RWPE2 (cell line): ENCODE measurements at places on chromosomes 5 and 9.

DNA sequence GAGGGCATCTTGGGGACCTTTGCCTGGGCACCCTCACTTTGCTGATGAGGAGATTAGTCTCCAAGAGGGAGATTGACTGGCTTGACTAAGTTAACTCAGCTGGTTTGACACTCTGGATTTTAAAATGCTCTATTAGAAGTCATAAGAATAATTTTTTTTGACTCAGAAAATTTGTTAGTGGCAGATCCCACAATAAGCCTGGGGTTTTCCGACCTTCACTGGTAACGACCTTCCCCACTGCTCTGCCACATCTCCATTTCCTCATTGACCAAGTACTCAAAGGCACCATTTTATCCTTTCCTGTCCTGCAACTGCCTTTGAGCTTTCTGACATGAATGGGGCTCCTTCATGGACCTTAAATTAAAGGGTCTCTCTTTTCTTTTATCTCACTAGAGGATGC, 67.0 kb downstream of the ARHGEF28 start:
- DNase-seq: no peak

- no peak for DNase-seq
These were observed 31.3 kb downstream of the ISOC1 start for GRCh38 chr5:129125819-129126218.

DNA sequence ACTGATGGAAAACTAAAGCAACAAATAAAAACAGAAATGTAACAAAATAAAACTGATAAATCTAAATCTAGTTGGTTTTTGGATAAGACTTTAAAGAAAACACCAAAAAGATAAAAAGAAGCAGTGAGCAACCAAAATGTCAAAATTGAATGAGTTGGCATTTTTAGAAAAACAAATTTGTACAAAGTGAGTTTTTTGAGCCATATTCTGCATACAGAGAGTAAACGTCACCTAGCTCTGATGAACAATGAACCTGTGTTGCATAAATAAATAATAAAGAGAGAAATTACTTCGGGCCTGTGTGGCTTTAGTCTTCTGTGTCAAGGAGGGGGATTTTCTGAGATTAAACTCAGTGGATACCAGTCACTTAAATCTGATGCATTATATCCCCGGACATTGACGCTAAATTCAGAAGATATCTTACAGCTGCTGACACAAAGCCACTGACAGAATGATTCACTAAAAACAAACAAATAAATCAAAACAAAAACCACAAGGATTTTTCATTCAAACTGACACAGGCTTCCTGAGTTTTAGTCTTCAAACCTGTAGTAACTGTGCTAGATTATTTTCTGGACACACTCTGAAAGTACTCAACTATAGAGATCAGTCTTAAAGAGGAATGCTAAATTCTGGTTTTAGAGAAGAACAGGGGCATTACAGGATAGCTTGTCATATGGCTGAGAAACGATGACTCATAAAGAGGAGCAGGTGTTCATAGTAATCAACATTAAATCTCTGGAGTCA, 403.5 kb upstream of the ST8SIA4 start:
- DNase-seq: no peak

DNA sequence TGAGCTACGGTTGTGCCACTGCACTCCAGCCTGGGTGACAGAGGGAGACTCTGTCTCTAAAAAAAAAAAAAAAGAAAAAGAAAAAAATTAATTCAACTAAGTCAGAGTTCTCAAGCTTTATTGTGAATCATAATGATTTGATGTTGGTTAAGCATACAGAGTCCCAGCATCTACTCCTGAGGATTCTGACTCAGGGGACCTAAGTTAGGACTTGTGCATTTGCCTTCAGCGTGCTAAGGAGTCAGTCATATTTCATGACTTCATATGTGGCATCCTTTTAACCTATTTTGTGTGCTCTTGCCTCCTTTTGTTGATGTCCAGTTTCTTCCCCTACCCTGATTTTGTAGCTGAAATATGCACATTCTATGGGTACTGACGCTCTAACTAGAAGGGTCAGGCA, 2.9 kb downstream of the MYOZ3 start:
- no peak for DNase-seq

- DNase-seq: no peak
These were observed 636.1 kb downstream of the PSAT1 start for GRCh38 chr9:78932849-78933627.

GRCh38 chr5:118548761-118549720, 439.3 kb downstream of the DTWD2 start:
- no peak for DNase-seq

GRCh38 chr9:93278144-93278543, 94.2 kb downstream of the WNK2 start:
- no peak for DNase-seq

- DNase-seq: no peak
These were observed 12.5 kb downstream of the WNT8A start for GRCh38 chr5:138096363-138096762.

DNA sequence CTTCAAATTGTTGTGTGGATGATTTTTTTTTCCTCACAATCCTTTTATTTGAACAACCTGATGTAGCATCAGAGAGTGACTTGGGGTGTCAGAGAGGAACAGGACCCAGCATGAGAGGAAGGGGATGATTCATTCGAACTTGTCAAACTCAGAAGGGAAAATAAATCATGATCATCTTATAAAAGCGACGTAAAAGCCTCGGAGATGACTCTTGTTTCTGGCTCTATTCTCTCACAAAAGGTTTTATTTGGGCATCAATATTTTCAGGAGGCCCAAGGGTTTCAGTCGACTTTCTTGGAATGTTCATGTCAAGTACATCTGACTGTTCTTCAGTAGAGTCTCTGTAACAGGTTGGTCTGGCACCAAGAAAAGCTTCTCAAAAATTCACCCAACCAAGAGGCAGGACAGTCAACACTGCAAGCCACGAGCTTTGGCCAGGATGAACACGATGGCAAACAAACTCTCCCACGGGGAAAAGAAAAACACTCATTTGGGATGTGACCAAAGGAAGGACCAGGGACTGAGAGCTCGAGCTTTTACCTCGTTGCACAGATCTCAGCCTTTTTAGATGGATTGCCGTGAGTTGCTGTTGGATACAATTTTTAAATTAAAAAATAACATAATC, 55.1 kb downstream of the ANKH start:
- DNase-seq: no peak

- no peak for DNase-seq
These were observed 2.0 kb downstream of the KCNN2 start for GRCh38 chr5:114363837-114364236.

- DNase-seq: no peak
These were observed 357.2 kb downstream of the ZSWIM6 start for GRCh38 chr5:61689153-61689846.

GRCh38 chr5:31753700-31754357, 114.9 kb downstream of the PDZD2 start:
- no peak for DNase-seq

GRCh38 chr9:81245254-81245956, 443.9 kb downstream of the TLE1 start:
- no peak for DNase-seq

GRCh38 chr9:127129073-127129717, 6.8 kb upstream of the ANGPTL2 start:
- DNase-seq: no peak

- no peak for DNase-seq
These were observed 59.9 kb upstream of the ARRDC3 start for GRCh38 chr5:91443023-91443422.

DNA sequence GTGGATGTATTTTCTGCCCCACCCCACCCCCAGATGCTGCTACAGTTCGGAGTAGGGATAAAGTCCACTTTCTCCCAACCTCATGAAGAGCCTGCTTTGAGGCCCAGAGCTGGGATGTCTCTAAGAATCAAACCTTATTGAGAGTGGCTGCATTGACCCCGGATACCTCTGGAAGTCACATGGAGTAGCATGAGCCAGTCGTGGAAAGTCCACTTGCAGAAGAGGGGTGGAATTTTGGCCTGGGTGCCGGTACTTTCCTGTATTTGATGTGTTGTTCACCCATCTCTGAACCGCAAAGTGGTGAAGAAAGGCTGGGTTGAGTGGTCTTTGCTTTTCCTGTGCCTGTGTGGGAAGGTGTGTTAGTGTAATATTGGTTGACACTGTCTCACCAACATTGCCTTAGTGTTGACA, 3.7 kb downstream of the OTULIN start:
- DNase-seq: no peak

DNA sequence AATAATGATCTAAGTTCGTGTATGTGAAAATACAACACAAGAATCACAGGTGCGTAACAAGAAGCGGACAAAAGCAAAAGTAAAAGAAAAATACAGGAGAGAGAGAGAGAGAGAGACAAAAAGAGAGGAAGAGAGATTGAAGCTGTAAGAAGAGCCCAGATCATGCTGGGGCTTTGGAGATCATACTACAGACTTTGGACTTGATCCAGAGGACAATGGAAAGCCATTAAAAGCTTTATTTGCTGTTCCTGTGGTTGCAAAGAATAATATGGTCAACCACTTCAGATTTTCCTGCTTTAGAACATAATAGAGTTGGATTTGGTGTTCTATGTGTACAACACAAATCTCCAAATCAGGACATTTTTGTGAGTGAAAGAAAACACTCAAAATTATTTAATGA, 561.4 kb downstream of the CAAP1 start:
- DNase-seq: no peak

GRCh38 chr9:7394002-7394774, 405.4 kb downstream of the DMAC1 start:
- no peak for DNase-seq

DNA sequence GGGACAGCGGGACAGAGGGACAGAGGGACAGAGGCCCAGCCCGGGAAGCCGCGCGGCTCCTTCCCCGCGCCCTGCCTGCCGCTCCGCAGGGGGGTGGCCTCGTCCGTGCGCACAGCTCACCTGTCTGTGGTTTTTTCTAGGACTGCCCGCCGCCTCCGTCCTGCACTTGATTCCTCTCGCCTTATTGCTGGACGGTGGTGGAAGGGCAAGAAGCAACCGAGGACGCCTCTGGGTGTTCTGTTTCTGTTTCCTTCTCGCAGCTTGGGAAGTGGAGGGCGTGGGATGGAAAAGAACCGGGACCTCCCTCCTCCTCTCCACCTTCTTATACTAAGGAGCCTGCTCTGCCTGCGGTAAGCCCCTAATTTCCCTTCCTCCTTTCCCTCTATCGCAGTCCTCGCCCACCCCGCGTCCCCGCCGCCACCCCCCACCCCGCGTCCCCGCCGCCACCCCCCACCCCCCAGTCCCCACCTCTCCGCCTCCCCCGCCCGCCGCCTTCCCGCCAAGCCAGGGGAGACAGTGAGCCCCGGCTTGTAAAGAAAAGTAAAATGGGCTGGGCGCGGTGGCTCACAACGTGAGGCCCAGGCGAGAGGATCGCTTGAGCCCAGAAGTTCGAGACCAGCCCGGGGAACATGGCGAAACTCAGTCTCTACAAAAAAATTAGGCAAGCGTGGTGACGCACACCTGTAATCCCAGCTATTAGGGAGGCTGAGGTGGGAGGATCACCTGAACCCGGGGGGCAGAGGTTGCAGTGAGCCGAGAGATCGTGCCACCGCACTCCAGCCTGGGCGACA, 9.6 kb upstream of the FLT4 start:
- DNase-seq: no peak

GRCh38 chr5:113059232-113060040, 82.8 kb downstream of the DCP2 start:
- no peak for DNase-seq

DNA sequence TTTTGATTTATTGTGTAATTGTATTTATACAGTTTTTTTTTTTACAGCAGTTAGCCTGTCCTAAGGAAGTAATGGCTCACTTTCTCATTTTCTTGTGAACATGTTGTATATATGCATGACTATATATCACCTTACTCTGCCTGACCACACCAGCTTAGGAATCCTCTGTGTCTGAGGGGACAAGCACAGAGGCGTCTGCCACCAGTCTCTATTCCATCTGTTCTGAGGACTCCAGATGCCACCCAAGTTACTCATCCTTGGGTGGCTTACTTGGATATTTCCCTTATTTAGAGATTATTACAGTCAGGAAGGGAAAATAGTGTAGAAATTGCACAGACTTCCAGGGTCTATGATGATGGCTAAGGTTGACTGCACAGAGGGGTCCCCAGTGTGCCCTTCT, 256.3 kb upstream of the C9orf72 start:
- no peak for DNase-seq

DNA sequence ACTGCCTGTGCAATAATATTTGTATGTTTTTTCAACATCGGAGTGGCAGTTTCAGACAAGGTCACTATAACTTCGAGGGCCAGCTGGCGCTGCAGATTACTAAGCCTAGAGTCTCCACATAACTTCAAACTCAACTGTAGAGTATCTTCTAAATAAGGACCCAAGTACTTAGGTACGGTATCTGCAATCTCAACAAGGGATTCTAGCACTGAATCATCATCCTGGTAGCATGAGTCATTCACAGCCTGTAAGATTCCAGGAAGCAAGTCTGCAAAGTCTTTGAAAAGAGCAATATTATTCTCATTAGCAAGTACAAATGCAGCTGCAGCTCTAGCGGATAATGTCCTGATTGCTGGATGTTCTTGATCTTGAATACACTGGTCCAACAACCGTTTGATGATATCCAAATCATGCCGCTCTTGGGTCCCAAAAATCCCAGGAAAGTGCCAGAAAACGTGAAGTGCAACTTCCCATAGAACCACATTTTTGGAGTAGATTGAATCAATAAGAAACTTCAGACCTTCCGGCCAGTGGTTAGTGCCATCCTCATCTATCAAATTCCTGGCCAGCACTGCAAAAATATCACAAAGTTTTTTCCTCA, 654 bp downstream of the RANBP6 start:
- DNase-seq: no peak

DNA sequence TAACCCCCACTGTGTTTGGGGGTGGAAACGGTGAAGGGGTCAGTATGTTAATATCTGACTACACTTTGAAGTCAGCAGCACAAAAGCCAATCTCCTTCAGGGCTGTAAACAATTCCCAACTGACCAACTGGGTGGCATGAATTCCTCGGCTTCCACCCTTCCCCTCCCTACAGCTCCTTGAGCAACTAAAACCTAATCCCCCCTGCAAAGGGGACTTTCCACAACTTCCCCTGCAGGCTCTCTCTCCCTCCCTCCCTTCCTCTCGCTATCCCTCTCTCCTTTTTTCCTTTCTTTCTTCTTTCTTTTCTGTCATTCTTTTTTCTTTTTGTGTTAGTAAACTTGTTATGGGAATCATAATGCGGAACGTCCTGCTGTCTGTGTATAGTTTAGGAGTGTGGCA, 65.1 kb upstream of the PTCH1 start:
- DNase-seq: no peak
